ENCODE measurements at places on chromosomes 6 and 20. TPM values are rescaled to one million over a fixed set of nuclear protein-coding genes. Genes with fewer than 3 reads are reported as not detected.

Gene CPNE5
- 0.81 TPM for total RNA-seq

Gene LAMP5
- total RNA-seq, result under 0.01 TPM

Gene KIF13A
- 25.3 TPM for total RNA-seq

Gene SCGN
- total RNA-seq, result not detected

Gene PRR18
- not detected for total RNA-seq

Gene GRM1
- total RNA-seq, result under 0.01 TPM

Gene HELZ2
- 69.7 TPM for total RNA-seq

Data from hematopoietic multipotent progenitor cell (in vitro differentiated cells).